ENCODE measurements at places on chromosomes 2 and 18. TPM values are rescaled to one million over a fixed set of nuclear protein-coding genes. Genes with fewer than 3 reads are reported as not detected.

The SLC9A4 gene
- total RNA-seq, result 0.05 TPM

The SIGLEC15 gene
- not detected for total RNA-seq

GRCh38 chr2:239768031-239768790, 256.9 kb downstream of the NDUFA10 start:
- DNase-seq, result no peak

The FOXI3 gene
- not detected for total RNA-seq

DNA sequence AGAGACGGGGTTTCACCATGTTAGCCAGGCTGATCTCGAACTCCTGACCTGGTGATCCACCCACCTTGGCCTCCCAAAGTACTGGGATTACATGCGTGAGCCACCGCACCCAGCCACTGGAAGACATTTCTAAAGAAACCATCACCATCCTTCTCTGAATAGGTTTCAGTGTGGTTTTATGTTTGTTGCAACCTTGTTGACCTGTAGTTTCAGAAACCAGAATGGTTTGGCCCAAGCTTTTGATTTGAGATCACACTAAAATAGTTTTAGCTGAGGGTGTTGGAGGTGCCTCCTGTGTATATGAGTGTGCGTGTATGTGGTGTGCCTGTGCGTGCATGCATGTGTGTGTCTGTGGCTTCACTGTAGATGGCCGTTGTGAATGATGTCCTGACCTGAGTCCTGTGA, 26.2 kb downstream of the INPP4A start:
- DNase-seq, result no peak

- DNase-seq, result no peak
Observed at GRCh38 chr2:56912490-56912889, 728.7 kb downstream of the CCDC85A start.

The GAREM1 gene
- 0.11 TPM for total RNA-seq

DNA sequence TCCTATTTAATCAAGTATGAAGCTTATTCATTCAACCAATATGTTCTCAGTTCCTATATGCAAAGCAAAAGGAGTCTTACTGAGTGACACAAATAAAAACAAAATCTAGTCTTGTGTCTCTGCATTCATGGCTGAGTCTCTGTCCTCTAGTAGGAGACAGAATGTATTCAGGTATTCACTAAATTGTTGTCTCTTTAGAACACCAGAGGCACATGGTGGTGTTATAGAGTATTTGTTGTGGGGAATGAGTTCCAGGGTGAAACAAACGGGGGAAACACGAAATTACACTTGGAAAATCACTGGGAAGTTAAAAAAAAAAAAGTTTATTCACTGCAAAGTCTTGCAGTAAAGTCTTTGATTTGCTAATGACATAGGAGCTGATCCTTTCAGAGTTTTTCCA, 131.7 kb upstream of the FSHR start:
- no peak for DNase-seq

The TRIM54 gene
- total RNA-seq, result 0.22 TPM

The AP1S3 gene
- 18.4 TPM for total RNA-seq

GRCh38 chr2:188332619-188333018, 40.9 kb downstream of the GULP1 start:
- DNase-seq, result no peak

The NEU4 gene
- 0.65 TPM for total RNA-seq

GRCh38 chr2:175187378-175187777, 5.9 kb upstream of the ATP5MC3 start:
- no peak for DNase-seq

GRCh38 chr2:157439824-157440186, 4.1 kb downstream of the CYTIP start:
- no peak for DNase-seq

The CCL20 gene
- 105 TPM for total RNA-seq

The LINC00305 gene
- not detected for total RNA-seq

The SNX17 gene
- 123 TPM for total RNA-seq

DNA sequence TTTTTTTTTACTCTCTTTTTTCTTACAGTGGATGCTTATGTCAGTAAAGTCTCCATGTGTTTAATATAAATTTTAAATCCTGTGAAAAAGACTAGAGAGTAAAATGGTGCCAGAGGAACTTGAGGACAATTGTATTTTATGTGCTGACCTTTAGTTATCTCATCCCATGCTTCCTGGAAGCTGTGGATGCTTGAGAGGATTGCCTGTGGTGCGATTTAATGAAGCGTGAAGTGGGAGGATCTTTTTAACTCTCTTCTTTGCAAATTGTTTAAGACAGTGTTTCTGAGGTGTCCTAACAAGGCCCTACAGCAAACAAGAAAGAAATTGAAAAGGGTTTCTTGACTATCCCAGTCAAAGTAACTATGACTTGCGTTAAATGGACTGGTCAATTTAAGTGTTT, 84.2 kb downstream of the DTNA start:
- DNase-seq, result no peak

- no peak for DNase-seq
Observed at GRCh38 chr18:50439460-50440015, 64.7 kb downstream of the SKA1 start.

The AFG3L2 gene
- total RNA-seq, result 78.7 TPM

- no peak for DNase-seq
Observed at GRCh38 chr2:134973241-134974138, 54.9 kb downstream of the CCNT2 start.

The AKAIN1 gene
- total RNA-seq, result not detected

GRCh38 chr2:64422466-64422865, 31.5 kb upstream of the LGALSL start:
- no peak for DNase-seq

GRCh38 chr2:58207189-58207588, 33.9 kb downstream of the FANCL start:
- DNase-seq, result no peak

The DHRS9 gene
- total RNA-seq, result 3.9 TPM

The TMEM182 gene
- 5.4 TPM for total RNA-seq

- DNase-seq, result no peak
Observed at GRCh38 chr18:9130806-9131205, 5.8 kb upstream of the ANKRD12 start.

DNA sequence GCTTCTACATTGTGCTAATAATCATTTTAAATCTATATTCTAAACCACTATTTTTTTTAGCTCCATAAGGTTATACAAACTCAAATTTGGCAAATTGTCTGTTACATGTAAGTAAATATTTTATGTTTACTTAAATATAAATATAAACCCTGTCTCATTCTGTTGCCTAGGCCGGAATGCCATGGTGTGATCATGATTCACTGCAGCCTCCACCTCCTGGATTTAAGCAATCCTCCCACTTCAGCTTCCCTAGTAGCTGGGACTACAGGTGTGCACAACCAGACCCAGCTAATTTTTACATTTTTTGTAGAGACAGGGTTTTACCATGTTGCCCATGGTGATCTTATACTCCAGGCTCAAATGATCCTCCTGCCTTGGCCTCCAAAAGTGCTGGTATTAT, 124.7 kb downstream of the MEIS1 start:
- no peak for DNase-seq

- no peak for DNase-seq
Observed at GRCh38 chr2:69918401-69918800, 3.5 kb downstream of the MXD1 start.

GRCh38 chr2:170563401-170563800, 151.7 kb upstream of the SP5 start:
- no peak for DNase-seq

All from activated T-cell treated with anti-CD3 and anti-CD28 coated beads, Interleukin-2, amount 50 U/mL, for 4 hours (primary cell).